ENCODE measurements at places on chromosomes 6 and 20. TPM values are rescaled to one million over a fixed set of nuclear protein-coding genes. Genes with fewer than 3 reads are reported as not detected.

DNA sequence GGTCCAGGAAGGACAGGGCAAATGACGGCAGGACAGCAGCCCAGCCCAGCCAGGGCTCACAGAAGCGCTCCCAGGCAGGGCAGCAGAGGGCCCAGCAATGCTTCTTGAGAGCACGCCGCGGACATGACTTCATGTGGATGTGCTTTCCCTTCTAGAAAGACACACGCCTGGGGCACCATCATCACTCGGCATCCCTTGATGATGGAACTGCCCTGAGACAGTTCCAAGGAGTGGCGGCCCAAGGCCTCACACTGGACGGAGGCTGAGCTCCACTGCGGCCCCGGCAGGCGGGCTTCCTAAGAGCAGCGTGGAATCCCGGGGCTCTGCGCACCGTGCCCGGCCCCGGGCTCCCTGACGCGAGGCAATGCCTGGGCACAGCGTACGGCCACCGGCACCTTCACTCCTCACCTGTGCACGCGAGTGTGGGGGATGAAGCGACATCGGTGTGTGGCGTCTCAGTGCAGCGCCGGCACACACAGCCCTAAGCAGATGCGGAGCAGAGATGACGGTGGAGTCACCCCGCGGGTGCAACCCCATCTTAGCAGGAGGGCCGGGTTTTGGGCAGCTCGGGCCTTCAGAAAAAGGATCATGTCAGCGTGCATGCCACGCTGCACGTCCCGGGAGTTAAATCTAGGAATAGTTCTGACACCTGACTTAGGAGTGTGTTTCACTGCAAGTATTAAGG, 86.6 kb downstream of the THBS2 start:
- H3K4me1 ChIP-seq = no peaks in the 10 kb centered on the region
- H3K4me3 ChIP-seq = no peak overlapping the region
- H3K27me3 ChIP-seq = no peaks in the 10 kb centered on the region

Gene PPP1R3G
- total RNA-seq = 0.05 TPM

DNA sequence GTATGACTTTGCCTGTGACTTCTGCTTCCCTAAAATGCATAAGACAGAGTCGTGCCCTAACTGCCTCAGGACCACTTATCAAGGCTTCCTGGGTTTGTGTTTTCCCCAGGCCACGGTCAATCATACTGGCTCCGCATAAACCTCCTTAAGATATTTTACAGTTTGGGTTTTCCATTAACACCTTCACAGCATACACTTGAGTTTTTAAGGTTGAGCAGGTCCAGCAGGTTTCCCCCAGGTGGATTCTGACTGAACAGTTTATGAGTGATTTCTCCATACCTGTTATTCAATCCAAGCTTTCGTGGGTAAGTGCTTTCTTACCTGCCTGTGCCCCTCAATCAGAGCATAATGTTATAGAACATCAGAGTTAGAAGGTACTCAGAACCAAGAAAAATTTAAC, 39.3 kb downstream of the NINL start:
- H3K4me3 ChIP-seq = no peak overlapping the region
- no peaks in the 10 kb centered on the region for H3K27me3 ChIP-seq
- H3K27ac ChIP-seq = no peak overlapping the region
- DNase-seq = no peak
- peaks cover 3% of the 10 kb centered on the region for H3K4me1 ChIP-seq

Gene IL17A
- total RNA-seq = 0.62 TPM

- peaks cover 12% of the 10 kb centered on the region for H3K27me3 ChIP-seq
- no peaks in the 10 kb centered on the region for H3K36me3 ChIP-seq
- no peak for DNase-seq
- no peak overlapping the region for H3K4me3 ChIP-seq
These were observed 62.4 kb upstream of the NELFCD start for GRCh38 chr20:58918621-58919020.

DNA sequence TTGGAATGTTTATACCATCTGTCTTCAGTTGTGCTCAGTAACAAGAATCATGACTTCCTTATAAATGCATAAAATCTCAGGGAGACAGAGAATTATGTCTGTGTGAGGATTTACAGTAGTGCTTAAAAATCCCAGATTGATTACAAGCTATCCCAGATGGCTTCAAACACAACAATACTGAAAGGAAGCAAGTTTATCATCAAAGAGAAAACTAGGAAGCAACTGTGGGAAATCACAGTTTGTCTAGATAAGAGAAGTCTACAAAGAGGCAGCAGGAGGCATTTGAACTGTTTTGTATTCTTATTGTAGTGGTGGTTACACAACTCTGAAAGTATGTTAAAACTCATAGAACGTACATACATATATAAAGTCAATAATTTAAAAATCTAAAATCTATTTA, 104.4 kb upstream of the SALL4 start:
- peaks cover 2% of the 10 kb centered on the region for H3K27me3 ChIP-seq
- H3K36me3 ChIP-seq = no peaks in the 10 kb centered on the region
- H3K4me3 ChIP-seq = no peak overlapping the region
- H3K27ac ChIP-seq = no peak overlapping the region
- no peaks in the 10 kb centered on the region for H3K4me1 ChIP-seq
- no peak for DNase-seq

GRCh38 chr6:4581468-4582385, 194.5 kb upstream of the CDYL start:
- H3K4me3 ChIP-seq = no peak overlapping the region
- no peaks in the 10 kb centered on the region for H3K36me3 ChIP-seq
- H3K4me1 ChIP-seq = no peaks in the 10 kb centered on the region
- DNase-seq = no peak
- no peak overlapping the region for H3K27ac ChIP-seq

Measured in activated CD4-positive, alpha-beta T cell treated with anti-CD3 and anti-CD28 coated beads, Interleukin-2, amount 10 ng/mL, durations not matched to agents 7 days and 5 days (primary cell).